ENCODE measurements at places on chromosomes 2 and 18.

DNA sequence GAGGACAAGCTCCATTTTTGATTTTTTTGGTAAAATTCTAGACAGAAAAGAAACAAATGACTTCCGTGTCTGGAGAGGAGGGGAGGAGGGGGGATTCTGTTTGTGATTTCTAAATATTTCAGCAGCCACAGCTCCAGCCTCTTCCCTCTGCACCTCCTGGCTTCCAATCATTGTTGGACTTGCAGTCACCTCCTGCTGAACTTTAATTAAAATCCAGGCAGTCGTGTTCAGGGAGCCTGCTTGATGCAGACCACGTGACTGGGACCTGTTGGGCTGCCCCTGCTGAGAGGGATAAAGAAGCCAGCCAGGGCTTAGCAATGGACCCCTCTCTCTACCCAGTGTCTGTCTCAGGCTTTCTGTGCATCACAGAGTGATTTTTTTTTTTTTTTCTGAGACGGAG is 115.1 kb downstream of the SH3BP4 start:
- DNase-seq, result no peak

DNA sequence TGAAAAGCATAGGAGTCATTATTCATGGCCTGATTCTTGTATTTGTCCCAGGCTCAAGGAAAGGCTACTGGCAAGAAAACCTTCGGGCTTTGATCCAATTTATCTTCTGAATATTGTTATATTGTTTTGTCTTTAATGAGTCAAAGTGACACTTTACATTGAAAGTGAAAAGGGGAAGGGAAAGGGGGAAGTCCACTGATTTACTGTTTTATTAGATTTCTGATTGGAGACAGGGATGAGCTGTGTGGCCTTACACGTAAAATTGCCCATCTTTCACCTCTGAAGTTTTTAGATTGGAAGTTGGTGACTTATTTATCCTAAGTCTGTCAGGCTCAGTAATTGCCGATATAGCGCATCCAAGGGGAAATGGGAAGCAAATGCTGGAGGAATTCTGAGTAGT is 843.8 kb upstream of the LRRTM1 start:
- no peak for DNase-seq

DNA sequence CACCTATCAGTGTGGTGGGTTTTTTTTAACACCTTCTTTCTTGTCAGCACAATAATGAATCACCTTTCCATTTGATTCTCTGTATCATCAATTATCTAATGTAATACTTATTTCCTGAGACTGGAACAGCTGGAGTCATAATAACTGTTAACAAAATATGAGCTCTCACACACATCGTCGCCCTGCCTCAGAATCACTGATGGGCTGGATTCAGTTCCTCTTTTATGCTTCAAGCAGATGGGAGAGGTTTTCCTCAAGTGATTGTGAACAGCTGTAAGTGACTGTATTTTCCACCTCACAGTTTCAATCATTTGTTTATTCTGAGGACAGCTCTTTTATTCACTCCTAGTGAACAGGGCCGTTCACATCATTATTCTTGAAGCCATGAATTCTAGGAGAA is 330.2 kb downstream of the DSC3 start:
- DNase-seq, result no peak

DNA sequence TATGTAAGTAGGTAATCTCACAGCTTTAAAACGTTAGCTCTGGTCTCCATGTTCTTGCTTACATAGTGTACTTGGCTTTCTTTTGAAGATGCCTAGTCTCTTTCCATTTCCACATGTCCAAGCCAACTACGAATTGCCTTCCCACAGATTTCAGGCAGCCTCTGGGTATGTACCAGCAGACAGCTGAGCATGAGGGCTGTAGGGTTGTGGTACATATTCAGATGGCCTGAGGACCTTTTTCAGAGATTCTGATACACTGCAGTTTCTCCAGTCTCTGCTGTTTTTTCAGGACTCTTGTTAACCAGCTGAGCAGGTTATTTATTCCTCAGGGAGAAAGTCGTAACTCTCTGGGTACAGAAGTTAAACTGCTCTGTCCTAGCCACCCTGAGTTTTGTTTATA is 3.1 kb upstream of the KCNJ13 start:
- no peak for DNase-seq

GRCh38 chr2:166487171-166487570 is 6.9 kb downstream of the SCN7A start:
- no peak for DNase-seq

DNA sequence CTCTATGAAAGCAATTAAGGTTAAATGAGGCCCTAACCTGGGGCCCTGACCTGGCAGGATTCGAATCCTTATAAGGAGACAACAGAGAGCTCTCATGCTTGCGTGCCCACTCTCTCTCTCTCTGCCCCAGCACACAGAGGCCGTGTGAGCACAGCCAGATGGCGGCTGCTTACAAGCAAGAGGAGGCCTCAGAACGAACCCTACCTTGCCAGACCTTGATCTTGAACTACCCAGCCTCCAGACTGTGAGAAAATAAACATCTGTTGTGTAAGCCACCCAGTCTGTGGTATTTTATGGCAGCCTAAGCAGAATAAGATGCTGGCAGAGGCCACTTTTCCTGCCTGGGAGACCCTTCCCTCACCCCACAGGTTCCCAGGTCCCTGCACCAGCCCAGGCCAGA is 5.2 kb upstream of the UBE2F start:
- DNase-seq, result no peak

- DNase-seq, result no peak
Observed at GRCh38 chr2:210318891-210319290, 3.9 kb upstream of the MYL1 start.

- no peak for DNase-seq
Observed at GRCh38 chr18:22606563-22607283, 189.0 kb upstream of the CTAGE1 start.

DNA sequence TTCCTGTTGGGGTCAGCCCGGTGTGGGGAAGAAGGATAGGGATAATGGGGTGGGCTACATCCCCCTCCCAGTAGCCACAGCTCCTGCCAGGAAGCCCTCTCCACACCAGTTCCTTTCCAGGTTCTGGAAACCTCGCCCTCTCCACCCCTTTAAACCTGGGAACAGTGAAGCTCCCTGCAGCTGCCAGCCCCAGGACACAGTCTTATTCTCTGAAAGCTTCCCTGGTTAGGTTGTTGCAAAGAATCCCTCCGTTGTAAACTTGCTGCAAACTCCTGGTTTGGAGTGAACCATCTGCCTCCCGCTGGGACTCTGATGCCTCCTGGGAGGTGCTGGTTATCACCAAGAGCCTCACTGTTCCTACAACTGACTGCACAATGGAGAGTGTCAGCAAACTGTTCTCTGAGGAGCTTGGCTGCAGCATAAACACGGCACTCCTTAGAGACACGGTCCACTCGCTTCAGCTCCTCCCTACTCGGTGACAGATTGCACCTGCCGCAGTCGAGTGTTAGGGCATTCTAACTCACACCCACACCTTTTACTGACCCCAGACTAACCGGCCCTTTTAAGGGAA is 261.8 kb upstream of the RAB6C start:
- no peak for DNase-seq

GRCh38 chr2:96329456-96329855 is 4.3 kb downstream of the ITPRIPL1 start:
- peak; percentile 26 for DNase-seq

- DNase-seq, result no peak
Observed at GRCh38 chr2:239827523-239827890, 197.6 kb downstream of the NDUFA10 start.
